GDM1 (cell line): ENCODE measurements at places on chromosomes 3 and 15.
A peak's percentile ranks its signal among the peaks of the same experiment; 100 is the strongest.

DNA sequence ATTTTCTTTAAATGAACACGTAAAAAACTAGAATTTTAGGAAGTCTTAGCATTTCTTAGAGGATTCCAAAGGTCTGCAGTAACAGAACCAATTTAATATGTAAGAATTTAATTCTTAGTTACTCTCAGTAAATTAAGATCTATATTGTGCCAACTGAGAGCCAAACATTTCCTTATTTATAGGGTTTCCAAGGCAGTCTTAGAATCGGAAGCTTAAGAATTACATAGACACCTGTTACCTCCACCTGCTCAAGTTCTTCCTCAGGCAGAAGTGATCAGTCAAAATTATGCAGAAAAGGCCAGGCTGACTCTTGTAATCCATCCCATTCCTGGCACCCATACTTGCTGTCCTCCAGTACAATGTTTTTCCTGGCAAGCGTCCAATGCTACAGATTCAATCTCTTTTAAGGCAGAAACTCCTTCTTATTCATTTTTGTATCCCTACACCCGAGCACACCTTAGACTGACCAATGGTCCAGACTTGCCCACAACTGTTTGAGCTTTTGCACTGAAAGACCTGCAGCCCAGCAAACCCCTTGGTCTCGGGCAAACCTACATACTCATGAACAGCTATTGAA lies 64.3 kb downstream of the NCEH1 start:
- DNase-seq = no peak

DNA sequence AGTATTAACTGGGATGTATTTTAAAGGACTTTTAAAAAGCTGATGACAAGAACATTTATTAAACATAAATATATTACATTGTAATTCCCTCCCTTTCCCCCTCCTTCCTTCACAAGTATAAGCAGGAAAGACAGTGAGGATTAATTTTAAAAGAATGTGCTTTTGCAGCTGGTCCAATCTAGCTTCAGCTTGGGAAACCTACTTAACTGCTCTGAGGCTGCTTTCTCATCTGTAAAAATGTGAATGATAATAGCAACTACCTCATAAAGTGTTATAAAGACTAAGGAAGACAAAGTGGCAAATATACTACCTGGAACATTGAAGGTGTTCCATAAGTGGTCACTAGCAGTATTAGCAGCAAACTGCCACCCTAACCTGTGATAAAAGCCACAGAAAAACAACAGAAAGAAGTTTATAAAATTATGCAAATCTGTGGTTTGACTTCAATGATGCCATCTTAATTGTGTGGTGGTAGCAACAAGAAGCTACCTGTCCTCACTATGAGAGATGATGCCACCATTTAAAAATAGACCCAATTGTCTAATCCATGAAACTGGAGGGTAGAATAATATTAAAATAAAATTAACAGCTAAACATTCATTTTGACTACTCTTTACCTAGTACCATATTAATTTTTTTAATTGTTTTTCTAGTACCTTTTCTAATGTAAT lies 20.0 kb downstream of the DHX36 start:
- DNase-seq = no peak

DNA sequence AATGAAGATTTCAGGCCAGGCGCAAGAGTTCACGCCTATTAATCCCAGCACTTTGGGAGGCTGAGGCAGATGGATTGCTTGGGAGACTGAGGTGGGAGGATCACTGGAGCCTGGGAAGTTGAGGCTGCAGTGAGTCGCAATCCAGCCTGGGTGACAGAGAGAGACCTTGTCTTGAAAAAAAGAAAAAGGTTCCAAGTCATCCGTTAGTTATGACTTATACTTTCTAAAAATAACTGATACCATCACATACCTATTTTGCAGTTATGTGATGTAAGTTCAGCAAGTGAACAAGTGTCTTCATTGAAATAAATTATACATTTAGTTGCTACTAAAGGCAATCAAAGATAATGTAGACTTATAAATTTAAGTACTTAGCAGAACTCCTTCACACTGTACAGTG lies 22.1 kb downstream of the CLPX start:
- no peak for DNase-seq

DNA sequence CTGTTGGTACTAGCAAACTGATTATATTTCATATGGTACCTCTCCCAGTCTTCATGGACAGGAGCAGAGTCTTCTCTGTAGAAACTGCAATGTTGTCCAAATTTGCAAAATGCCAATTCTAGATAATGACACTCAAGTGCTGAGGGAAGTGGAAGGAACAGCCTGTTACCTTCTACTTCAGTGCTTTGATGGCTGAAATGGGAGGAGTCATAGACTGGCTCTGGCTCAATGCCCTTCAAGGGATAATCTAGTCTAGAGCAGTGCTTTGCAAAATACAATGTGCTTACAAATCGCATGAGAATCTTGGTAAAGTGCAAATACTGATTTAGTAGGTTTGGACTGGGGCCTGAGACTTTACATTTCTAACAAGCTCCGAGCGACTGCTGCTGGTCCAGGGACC lies 51.7 kb upstream of the ACP3 start:
- no peak for DNase-seq

- DNase-seq = no peak
Observed at GRCh38 chr3:188489639-188490405, 335.9 kb downstream of the LPP start.

DNA sequence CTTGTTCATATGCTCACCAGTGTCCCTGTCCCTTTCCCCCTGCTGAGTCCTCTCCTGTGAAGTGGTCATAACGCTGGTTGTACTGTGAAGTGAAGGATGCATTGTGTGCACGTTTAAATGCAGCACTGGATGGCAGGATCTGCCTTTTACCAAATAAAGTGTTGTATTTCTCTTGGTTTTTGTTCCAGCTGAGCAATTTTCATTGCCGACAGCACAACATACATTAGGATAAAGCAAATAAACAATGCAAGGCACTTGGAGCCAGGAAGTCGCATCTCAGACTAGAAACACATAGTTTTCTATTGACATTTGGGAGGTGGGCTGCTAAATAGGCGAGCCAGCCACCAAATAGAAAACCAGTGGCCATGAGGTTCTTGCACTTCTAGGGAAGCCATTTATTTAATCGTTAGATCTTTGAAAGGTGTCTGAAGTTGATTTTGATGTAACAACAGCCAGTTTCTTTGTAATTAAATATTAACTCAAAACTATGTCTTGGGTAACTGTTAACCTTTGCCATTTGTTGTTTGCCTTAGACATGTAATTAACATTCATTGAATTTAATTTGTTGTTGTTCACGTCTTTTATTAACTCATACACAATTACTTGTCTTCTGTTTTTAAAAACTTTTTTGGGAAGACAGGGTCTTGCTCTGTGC lies 185.3 kb downstream of the FNDC3B start:
- DNase-seq = no peak

GRCh38 chr3:53880396-53881345 lies 1.3 kb downstream of the ACTR8 start:
- no peak for DNase-seq

DNA sequence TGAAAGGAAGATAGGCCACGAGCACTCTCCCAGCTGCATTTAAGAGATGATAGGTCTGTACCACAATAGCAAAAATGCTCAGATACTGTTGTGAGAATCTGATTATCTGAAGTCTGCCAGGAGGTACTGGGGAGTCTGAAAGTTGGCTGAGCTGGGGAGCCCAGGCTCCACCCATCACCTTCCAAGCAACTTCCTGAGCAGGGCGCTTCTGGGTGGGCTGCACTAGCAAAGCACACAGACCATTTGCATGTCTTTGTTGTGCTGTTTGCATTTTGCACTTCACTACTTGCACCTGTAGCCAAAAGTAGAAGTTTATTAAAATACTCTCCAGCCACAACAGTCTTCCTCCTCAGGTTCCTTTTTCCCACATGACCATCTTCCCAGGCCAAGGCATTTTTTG lies 133.2 kb downstream of the ALDH1A2 start:
- DNase-seq = no peak

DNA sequence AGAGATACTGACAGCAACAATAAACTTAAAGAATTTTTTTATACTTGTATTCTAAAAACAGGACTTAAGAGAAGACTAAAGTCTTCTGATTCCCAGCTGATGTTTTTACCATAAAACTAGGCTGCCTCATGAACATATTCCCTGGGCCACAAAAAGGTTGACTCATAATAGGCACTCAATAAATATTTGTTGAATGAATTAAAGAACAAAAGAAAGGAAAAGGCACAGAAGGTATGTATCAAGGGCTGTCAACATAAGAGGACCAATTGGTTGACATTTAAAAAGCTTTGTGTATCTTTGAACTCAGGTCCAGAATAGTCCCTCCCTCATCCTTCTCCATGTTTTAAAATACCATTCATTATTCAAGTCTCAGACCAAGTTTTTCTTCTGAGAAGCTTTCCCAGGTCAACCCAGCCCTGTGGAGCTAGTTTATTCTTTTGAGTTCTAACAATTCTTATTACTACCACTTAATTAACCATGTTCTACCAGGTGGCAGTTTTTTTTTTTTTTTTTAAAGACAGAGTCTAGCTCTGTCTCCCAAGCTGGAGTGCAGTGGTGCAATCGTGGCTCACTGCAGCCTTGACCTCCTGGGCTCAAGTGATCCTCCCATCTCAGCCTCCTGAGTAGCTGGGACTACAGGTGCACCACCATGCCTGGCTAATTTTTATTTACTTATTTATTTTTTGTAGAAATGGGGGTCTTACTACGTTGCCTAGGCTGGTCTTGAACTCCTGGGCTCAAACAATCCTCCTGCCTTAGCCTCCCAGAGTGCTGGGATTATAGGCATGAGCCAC lies 17.5 kb upstream of the ARHGEF3 start:
- DNase-seq = no peak

DNA sequence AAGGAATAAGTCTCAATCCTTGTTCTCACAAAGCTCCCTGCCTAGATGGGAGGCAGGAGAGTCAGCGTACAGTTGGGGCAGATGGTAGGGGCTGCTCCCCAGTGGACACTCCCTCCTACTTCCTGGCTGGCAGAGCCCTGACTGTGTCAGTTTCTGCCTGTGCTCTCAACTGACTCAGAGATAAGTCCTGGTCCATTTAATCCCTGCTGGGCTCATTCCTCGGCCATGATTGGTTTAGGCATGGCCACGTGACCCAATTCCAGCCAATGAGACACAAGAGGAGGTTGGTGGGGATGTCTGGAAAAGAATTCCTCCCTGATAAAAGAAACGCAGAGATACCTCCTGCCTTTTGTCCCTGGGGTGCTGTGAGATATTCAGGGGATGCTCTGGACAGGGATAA lies 118.1 kb upstream of the SLC6A11 start:
- no peak for DNase-seq

GRCh38 chr3:192566706-192567290 lies 160.5 kb downstream of the FGF12 start:
- DNase-seq = peak; percentile 31

DNA sequence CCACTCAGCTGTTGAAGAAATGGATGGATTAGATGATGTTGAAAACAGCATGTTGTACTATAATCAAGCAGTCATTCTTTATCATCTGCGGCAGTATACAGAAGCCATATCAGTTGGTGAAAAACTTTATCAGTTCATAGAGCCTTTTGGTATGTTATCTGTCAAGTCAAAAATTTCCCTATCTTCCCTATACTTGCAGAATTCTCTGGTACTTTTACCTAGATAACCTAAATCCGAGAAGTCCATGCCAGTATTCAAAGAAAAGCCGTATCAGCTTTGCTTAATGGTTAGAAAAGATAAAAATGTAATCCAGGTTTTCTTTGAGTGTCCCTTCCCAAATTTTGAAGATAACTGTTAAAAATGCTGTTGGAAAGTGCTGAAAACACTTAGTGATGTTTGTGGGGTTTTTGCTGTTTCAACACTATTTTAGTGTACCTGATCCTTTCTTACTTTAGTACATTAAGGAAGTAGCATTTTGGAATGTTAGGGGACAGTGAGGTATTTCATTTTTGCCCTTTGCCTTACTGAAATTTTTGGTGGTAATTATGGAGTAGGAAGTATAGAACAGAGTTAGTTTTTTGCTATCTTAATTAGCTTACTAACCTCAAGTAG lies 23.8 kb downstream of the CNOT10 start:
- DNase-seq = no peak

DNA sequence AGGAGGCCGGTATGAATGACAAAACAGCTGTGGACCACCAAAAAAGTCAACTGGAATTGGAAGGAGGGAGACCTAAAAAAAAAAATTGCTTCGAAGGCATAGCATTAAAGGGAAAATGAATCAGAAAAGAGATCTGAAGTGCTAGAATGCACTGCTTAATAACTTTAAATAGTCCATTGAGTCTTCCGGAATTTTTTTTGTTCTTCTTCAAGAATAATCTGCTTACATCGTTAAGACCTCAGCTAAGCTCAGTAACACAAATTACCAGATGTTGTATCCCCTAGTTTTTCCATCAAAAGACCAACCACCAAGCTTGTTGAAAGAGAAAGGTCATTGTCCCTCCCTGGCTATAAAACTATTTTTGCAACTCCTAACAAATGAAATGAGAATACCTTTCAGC lies 560.5 kb downstream of the NR2F2 start:
- no peak for DNase-seq

GRCh38 chr3:196989721-196990262 lies 21.2 kb upstream of the PIGZ start:
- DNase-seq = no peak

DNA sequence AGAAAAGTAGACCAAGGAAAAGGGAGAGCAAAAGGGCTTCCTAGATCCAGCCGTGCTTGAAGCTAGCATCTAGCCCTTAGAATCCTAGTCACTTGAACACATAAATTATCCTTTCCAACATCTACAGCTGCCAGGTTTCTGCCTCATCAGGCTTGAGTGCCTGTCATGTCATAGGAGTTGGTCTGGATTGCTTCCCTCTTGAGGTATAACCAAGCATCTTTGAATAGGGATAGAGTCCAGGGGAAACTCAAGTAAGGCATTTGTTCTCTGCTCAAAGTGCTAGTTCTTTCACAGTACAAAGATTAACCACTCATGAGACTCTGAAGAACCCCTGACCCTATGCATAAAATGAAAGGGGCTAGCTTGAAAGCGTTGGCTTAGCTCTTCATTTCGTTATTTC lies 72.3 kb downstream of the SLCO3A1 start:
- no peak for DNase-seq

DNA sequence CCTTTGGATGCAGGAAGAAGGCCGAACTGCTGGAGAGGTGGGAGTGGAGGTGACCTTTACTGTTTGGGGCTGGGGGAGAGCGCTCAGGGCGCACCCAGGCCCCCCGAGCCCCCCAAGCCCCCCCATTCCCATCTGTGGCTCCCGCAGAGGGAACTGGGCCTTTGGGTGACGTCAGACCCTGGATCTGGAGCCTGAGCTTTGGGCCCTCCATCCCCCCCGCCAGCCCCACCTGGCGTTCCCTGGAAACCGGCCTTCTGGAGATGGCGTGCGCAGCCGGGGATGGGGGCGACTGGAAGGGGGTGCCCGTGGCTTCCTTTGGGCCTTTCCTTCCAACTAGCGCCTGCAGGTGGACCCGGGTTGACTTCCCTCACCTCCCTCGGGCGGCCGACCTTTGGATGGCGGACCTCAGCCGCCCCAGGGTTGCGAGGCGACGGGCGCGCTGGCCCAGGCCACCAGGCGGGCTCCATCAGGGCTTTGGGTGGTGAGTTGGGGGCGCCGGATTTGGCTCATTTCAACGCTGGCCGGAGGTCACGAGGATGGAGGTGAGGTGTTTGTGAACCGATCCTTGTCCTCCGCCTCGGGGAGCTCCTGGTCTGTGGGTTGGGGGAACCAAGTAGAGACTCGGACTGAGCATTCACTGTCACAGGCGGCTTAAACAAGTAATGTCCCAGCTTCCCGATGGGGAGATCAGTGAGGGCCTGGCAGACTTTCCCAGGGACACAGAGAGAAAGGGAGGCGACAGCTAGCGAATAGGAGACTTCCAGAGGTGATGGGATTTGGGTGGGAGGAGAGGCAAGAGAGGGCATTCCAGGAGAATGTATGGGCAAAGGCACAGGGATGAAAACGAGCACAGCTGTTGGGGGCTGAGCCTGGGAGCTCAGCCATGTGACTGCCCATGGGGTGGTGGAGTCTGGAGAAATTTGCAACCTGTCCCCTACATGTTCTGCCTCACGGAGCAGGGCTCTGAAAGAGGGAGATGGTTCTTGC lies 709 bp downstream of the SCAMP5 start:
- no peak for DNase-seq
